ENCODE measurements at places on chromosomes 6 and 20.

- no peak for DNase-seq
Measured at GRCh38 chr6:89862698-89863097, 31.6 kb upstream of the GJA10 start.

DNA sequence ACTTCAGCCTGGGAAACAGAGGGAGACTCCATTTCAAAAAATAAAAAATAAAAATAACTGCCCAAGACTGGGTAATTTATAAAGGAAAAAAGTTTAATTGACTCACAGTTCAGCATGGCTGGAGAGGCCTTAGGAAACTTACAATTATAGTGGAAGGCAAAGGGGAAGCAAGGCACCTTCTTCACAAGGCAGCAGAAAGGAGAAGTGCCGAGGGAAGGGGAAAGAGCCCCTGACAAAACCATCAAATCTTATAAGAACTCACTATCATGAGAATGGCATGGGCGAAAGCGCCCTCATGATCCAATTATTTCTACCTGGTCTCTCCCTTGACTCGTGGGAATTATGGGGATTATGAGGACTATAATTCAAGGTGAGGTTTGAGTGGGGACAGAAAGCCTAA is 95.5 kb upstream of the LGSN start:
- no peak for DNase-seq

- no peak for DNase-seq
Measured at GRCh38 chr6:82603871-82604270, 240.3 kb downstream of the TPBG start.

GRCh38 chr6:56525974-56526789 is 116.5 kb downstream of the DST start:
- no peak for DNase-seq

- DNase-seq, result no peak
Measured at GRCh38 chr6:81063891-81064290, 688.6 kb downstream of the TENT5A start.

DNA sequence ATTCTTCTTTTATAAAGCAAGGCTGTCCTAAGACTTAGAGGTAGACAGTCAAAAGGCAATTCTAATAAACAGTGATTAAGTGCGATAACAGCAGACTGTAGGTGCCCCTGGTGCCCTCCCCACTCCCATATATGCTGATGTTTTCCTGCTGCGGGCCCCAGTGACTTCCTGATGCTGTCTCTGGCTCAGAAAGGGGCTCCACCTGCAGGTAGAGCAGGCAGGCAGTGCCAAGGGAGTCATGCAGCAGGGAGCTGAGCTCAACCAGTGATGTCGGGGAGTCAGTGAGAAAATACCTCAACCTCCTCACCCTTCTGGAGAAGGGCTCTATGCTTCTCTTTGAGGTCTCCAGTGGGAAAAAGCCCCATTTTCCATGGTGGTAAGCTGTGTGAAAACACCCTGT is 126.7 kb upstream of the SSTR4 start:
- no peak for DNase-seq

DNA sequence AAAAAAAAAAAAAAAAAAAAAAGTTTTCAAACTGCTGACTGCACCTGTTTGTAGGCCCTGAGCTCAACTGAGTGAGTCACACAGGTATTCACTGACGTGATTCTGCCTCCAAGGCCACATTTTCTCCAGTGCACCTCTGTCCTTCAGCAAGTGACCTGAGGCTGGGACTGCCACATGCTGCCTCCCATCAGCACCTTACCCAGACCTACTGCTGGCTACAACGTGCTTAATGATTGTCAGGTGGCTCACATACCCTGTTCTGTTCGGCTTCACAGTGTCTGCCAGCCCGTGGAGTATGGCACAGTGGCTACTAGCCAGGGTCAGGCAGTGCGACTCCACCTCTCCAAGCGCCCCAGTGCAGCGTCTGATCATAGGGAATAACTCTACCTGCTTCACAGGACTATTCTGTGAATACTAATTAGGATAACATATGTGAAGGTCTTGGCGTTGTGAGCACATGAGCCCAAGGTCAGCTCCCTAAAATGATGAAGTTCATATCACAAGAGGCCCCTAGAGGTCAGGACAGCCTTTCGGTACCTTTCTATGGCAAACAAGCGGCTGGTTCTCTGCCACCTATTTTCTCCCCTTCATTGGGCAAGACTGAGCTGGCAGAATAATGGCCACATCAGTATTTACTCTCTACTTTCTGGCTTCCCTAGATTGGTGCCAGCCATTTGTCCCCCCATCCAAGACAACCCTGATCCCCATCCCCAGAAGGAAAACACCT is 28.1 kb downstream of the RIPOR3 start:
- DNase-seq, result peak; percentile 59

DNA sequence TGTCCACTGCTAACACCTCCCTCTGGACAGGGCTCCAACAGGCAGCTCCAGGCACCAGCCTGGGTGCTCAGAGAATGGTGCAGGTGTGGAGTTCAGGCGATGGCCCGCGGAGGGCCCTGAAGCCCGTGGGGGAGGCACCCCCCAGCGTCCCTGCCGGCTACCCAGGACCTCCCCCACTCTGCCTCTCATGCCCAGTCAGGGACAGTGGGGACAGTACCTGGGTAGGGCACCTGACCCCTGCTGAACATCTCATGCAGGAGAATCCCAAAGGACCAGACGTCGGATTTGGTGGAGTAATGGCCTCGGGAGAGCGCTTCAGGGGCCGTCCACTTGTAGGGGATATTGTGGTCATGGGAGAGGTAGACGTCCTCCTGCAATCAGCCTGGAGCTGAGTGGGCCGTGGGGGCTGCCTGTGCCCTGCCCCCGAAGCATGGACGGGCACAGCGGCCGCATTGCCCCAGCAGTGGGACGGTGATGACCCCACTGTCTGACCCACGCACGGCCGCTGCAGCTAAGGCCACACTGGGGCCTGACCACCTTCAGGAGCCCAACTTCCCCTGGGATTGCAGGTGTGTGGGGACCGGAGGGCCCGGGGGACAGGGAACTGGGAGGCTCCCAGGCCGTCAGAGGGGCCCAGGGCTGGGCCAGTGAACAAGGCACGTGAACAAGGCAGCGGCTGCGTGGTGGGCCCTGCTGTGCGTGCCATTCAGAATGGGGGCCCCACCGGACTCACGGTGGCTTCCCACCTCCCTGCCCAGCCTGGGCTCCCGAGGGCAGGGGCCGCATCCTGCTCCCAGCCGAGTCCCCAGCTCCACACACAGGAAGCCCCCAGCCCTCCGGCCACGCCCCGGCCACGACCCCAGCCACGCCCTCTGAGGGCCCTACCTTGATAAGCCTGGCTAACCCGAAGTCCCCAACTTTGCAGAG is 7.1 kb downstream of the PTK6 start:
- DNase-seq, result no peak

- no peak for DNase-seq
Measured at GRCh38 chr20:23029324-23029723, 5.8 kb upstream of the SSTR4 start.

GRCh38 chr20:11332381-11332780 is 585.3 kb upstream of the BTBD3 start:
- no peak for DNase-seq

DNA sequence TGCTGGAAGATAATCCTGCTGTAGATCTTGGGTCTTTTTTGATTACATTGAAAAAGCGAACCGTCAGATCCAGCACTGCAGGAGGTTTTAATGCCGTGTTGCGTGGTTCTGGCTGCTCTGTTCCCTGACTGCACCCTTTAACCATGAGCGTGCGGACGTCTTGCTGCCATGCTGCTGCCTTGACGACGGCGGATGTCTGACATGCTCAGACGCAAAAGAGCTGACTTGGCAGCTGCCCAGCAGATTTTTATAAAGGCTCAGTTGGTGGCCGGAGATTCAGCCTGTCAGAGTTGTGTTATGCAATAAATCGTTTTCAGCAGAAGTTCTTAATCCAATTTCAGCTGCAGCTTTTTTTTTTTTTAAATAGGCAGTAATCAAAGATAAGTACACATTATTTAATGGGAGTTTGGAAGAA is 119.4 kb downstream of the JARID2 start:
- DNase-seq, result peak; percentile 58

- DNase-seq, result no peak
Measured at GRCh38 chr20:46400828-46401477, 5.5 kb downstream of the ELMO2 start.

- DNase-seq, result no peak
Measured at GRCh38 chr6:159608961-159609651, 83.9 kb downstream of the SOD2 start.

DNA sequence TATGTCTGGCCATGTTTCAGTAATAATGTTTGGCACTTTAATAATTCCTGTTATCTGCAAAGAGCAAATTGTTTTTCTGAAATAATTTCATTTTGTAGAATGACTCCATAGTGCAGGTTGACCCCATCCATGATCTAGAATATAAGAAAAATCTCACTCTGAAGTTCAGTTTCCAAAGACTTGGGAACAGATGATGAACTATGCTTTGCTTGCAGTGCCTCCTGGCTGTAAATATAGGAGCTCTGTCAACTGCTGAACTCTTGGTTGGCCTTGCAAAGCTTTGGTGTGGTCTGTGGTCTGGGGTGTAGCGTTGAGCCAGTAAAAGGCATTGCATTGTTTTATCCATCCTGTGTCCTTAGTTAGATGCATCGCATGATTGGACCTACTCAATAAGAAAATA is 104.0 kb downstream of the PLCB4 start:
- DNase-seq, result no peak

GRCh38 chr6:166472636-166473035 is 89.9 kb upstream of the MPC1 start:
- no peak for DNase-seq

DNA sequence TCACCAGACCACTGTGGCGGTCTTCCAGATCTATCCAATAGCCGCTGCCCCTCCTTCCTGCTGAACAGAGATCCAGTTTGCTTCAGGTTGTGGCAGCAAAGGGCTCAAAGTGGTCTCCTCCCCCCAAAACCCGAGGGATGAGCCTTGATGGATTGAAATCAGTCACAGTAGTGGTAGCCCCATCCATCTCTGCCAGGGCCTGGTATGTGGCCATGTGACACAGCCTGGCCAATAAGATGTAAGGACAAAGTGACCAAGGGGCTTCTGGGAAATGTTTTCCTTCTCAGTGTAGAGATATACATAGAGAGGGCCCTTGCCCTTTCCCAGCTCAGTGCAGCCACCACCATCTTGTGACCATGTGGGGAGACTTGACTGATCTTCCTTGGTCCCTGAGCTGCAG is 4.1 kb upstream of the ARMC2 start:
- no peak for DNase-seq

- no peak for DNase-seq
Measured at GRCh38 chr6:47182291-47182957, 127.3 kb downstream of the TNFRSF21 start.

- DNase-seq, result no peak
Measured at GRCh38 chr20:32991792-32992641, 12.2 kb downstream of the SUN5 start.

DNA sequence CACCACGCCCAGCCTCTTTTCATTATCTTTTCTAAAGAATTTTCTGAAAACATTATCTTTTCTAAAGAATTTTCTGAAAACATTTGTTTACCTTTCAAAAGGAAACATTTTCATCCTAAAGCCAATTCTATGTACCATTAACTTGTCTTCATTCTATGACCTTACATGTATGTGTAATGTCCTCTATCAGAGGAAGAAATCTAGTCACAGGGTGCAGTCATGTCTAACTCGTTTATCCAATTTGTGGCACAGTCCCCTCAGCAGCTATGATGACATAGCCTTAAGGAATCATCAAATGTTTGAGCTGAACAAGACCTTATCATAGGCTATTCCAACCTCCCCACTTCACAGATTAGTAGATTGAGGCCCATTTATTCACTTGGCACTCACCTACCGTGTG is 21.5 kb upstream of the SPTLC3 start:
- no peak for DNase-seq

- DNase-seq, result no peak
Measured at GRCh38 chr20:10537850-10538480, 102.9 kb downstream of the SLX4IP start.

GRCh38 chr6:124200661-124201060 is 397.0 kb downstream of the NKAIN2 start:
- DNase-seq, result peak; percentile 2

DNA sequence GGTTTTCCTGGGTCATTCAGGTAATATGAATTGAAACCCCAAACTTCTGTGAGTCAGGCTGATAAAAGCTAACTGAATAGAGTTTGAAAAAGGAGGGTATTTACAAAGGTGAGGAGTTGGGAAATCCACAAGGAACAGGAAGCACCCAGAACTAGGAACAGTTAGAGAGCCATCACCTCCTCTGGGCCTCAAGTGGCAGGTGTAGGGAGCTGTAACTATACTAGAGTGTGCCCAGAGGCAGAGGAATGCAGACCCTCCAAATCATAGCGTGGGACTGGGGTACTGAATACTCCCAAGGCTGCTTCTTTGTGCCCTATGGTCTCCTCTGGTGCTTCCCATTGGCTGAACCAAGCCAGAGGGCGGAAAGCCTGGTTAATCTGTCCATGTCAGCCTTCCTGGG is 18.3 kb downstream of the TRIM38 start:
- no peak for DNase-seq

- no peak for DNase-seq
Measured at GRCh38 chr6:43942011-43942442, 172.0 kb downstream of the VEGFA start.

DNA sequence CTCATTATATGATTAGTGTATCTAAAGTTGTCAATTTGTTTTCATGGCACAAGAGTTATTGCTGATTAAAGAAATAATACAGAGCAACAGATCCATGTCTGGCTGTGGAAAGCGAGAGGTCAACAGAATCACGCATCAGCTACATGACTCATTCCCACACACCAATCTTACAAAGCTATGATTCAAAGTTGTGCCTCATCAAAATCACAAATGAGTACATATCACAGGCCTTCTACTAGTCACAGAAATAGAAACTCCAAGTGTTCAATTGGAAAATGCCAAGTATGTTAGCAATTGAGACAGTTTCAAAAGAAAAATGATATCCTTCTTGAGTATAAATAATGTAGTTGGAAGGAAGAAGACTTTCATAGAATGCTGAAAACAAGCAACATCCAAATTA is 57.8 kb upstream of the NKAIN2 start:
- no peak for DNase-seq

- no peak for DNase-seq
Measured at GRCh38 chr20:57500962-57501361, 24.0 kb downstream of the CTCFL start.

DNA sequence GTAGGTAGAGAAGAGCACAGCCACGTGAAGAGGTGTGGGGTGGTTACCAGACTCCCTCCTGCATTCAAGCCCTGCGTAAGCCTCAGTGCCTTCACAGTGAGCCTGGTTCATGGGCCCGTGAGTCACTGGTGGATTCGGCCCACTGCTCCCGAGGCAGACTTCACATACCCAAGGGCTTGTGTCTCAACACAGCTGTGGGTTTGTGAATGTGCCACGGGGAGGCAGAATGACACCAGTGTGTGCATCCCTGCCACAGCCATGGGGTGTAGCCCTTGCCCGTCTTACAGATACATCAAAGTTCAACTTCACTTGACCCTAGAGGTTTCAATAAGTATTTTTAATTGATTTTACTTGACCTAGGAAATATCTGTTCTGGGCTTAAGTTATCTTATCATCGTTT is 108.5 kb downstream of the MAP3K4 start:
- DNase-seq, result no peak

DNA sequence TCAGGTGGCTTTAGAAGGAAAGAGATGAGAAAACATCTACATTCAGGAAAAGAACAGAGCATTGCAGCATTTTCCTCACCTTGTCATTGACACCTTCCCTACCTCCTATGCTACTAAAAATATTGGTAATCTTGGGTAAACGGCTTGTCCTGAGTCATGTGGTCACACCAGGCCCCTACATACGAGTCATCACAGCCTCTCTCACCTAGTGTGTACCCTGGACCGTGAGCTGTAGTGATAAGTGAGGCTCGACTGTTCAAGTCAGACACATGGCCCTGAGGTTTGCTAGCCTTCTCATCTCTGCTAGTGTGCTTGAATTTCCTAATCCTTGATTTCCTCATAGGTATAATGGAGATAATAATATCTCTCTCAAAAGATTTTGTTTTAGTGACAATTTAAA is 29.6 kb upstream of the TMEM244 start:
- DNase-seq, result no peak

GRCh38 chr6:17556014-17556413 is 44.1 kb upstream of the FAM8A1 start:
- no peak for DNase-seq

All from DMS 273 treated with DMSO at 0.1 percent for 48 hours (cell line).